Nucleus accumbens (tissue), 56 donors: ENCODE measurements at places on chromosomes 6 and 20.

GRCh38 chr6:30151580-30151979 lies 9.4 kb downstream of the TRIM10 start:
- DNase-seq = no peak

DNA sequence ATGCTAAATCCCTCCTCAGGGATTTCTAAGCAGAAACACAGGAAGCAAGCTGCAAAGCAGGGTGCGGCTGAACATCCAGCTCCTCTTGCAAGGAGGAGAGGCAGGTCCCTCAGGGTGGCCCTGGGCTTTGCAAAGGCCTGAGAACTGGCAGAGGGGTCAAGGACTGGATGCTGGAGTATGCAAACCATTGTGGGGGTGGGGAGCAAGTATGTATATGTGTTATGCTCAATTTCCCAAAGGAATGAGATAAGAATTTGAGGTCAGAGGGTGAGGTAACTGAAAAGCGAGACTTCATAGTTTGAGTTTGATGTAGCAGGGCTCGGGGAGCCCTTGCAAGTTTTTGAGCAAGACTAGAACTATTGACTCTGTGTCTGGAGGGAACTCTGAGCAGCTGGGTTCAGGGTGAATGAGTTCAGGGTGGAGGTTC lies 11.2 kb downstream of the SLC22A2 start:
- DNase-seq = no peak

DNA sequence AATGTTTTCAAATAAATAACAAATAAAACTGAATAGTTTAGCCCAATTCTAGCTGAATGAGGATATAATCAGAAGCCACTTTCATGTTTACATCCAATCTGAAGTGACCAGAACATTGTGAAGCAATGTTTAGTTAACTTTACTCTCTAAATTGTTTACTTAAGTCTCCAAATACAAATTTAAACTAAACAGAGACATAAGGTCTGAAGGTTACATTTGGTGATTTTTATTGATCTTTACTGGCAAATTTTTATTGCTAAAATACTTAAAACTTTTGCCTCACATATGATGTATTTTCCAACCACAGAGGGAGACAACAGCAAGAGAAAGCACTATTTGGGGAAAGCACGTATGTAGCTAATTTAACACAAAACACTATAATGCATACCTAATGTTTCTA lies 106.8 kb upstream of the THEMIS start:
- no peak for DNase-seq

GRCh38 chr20:45303586-45304463 lies 2.8 kb upstream of the RBPJL start:
- no peak for DNase-seq

DNA sequence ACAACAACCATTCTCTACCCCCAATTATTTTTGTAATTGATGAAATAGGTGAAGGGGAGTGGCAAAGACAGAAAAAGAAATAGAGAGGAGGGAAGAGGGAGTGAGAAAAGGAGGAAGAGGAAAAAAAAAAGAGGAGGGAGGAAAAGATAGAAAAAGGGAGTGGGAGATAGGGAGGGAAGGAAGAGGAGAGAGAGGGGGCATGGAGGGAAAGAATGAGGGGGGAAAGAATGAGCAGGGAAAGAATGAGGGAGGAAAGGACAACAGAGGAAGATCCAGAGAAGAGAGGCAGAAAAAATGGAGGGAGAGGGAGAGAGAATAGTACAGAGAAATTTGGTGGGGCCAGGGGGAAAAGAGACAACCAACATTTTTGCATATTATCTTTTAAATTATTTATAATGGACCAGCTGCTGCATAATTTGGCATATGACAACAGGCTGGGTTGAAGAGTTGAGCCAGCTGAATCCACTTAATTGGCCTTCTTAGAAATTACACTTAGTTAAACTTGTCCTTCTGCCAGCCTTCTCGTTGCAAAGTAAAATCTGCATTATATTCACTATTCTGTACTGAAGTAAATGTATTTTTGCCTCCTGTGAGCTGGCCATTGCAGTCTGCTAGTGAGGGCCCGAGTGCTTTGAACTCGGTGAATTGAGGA lies 101.0 kb downstream of the ARHGAP18 start:
- no peak for DNase-seq

DNA sequence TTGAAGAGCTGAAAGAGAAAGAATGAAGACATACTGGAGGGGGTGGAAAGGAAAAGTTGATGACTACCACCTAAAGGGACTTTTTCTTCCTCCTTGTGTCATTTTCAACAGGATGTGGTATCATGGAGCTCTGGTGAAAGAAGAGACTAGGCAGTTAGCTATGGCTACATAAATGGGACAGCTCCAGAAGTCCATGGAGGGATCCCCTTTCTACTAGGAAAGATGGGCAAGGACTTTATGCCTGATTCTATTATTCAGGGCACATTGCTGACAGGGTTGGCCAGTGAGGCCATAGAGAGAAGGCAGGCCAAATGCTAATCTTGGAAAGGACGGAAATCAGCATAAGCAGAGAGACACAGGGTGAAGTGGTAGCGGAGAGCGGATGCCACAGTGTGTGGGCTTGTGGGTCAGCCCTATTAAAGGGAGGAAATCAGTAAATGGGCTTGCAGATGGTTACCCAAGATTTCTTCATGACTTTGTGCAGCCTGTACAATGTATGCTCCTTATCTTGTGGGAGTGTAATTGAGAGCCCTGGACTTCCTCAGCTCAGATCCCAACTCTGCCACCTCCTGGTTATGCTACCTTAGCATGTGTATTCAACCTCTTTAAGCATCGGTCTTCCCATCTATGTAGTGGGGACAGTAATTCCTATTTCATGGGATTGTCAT lies 77.4 kb upstream of the TMEM170B start:
- no peak for DNase-seq

DNA sequence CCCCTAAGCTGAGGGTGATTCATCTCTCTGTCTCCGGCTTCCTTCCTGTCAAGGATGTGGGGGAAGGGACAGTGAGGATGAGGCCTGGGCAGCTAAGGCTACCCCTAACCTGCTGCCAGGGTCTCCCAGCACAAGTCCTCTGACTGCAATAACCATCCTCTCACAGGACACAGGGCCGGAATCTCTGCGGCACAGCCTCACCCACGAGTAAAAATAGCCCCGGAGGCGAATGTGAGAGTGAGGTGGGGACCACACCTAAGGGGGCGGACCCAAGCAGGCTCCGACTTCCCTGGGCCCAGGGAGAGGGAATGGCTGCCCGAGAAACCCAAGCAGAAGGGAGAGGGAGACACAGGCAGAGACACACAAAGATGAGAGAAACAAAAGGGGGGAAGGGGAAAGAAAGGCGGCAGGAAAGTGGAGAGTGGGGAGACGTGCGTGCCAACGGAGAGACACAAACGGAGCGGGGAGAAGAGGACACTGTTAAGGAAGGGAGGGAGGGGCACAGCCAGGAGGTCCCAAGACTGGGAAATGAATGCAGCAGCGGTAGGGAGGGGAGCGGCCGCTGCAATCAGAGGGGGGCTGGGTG lies 1.4 kb downstream of the CLIC1 start:
- no peak for DNase-seq

- no peak for DNase-seq
Observed at GRCh38 chr6:139776041-139776440, 401.6 kb upstream of the CITED2 start.

- no peak for DNase-seq
Observed at GRCh38 chr6:52076791-52077179, 10.6 kb downstream of the PKHD1 start.

GRCh38 chr6:599576-600448 lies 57.1 kb downstream of the HUS1B start:
- no peak for DNase-seq

- no peak for DNase-seq
Observed at GRCh38 chr20:32685541-32686529, 12.1 kb upstream of the C20orf203 start.

DNA sequence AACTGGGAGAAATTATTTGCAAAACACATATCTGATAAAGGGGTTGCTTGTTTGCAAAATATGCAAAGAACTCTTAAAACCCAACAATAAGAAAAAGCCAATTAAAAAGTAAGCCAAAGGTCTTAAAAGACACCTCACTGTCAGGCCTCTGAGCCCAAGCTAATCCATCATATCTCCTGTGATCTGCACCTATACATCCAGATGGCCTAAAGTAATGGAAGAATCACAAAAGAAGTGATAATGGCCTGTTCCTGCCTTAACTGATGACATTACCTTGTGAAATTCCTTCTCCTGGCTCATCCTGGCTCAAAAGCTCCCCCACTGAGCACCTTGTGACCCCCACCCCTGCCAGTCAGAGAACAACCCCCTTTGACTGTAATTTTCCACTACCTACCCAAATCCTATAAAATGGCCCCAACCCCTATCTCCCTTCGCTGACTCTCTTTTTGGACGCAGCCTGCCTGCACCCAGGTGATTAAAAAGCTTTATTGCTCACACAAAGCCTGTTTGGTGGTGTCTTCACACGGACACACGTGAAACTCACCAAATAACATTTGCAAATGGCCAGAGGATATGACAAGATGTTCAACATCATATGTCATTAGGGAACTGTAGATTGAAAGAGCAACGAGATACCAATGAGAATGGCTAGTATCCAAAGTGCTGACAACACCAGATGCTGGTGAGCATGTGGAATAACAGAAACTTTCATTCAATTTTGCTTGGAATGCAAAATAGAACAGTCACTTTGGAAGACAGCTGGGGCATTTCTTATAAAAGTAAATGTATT lies 565.0 kb upstream of the ADGRB3 start:
- no peak for DNase-seq

GRCh38 chr20:7520361-7520760 lies 419.9 kb downstream of the HAO1 start:
- DNase-seq = no peak

- no peak for DNase-seq
Observed at GRCh38 chr6:137919837-137920730, 53.0 kb downstream of the TNFAIP3 start.

- no peak for DNase-seq
Observed at GRCh38 chr6:34555007-34555322, 1.2 kb downstream of the SPDEF start.

DNA sequence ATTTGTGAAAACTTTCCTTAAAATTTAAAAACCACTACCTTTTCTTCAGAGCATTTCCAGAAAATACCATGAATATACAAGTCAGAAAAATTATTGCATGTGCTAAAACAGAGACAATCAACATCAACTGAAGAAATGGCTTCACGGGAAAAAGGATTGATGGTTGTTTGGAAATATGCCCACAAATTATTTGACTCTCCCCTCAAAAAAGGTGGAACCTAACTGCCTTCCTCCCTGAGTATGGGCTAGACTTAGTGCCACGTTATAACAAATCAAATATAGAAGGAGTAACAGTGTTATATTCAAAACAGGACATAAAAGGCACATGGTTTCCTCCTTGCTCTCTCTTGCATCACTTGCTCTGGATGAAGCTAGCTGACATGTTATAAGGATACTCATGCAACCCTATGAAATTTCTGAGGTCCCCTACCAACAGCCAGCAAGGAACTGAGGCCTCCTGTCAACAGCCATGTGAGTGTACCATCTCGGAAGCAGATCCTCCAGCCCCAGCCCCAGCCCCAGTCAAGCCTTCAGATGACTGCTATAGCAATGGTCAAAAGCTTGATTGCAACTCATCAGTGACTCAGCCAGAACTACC lies 8.4 kb downstream of the BTBD9 start:
- no peak for DNase-seq

GRCh38 chr20:36833275-36834020 lies 42.5 kb upstream of the TLDC2 start:
- no peak for DNase-seq

DNA sequence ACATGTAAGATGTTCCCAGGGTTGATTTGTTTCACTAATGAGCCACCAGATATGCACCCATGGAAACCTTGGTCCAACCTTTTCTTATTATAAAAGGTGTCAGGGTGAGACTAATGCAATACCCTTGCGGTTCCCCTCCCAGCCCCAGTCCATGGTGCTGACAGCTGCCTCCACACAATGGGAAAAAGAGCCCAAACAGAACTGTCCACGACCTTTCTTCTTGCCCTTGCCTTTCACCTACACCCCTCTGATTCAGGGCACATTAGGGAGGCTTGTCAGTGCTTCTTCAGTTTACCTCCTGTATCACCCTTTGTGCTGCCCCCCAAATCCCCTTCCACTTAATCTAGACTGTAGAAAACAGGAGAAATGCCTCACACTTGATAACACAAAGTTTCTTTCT lies 352.7 kb upstream of the CDH4 start:
- DNase-seq = no peak

- no peak for DNase-seq
Observed at GRCh38 chr6:155586090-155586489, 130.5 kb upstream of the NOX3 start.

DNA sequence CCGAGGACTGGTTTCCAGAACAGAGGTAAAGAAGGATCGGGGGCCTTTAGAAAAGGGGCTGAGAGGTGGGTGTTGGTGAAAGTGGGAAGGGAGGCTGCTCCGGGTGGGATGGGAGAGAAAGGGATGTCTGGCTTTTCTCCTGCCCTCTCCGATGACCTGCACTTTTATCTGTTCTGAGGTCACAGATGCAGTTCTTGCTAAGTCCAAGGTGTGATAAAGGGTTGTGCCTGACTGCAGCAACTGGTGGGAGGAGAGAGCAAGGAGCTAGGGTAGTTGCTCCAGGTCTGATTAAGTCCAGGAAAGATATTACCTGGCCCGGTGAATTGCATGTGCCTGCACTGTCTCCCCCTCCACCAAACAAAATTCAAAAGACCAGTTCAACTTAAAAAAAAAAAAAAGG lies 145.6 kb upstream of the SOX4 start:
- no peak for DNase-seq

- DNase-seq = no peak
Observed at GRCh38 chr6:14386263-14386662, 268.7 kb downstream of the CD83 start.

DNA sequence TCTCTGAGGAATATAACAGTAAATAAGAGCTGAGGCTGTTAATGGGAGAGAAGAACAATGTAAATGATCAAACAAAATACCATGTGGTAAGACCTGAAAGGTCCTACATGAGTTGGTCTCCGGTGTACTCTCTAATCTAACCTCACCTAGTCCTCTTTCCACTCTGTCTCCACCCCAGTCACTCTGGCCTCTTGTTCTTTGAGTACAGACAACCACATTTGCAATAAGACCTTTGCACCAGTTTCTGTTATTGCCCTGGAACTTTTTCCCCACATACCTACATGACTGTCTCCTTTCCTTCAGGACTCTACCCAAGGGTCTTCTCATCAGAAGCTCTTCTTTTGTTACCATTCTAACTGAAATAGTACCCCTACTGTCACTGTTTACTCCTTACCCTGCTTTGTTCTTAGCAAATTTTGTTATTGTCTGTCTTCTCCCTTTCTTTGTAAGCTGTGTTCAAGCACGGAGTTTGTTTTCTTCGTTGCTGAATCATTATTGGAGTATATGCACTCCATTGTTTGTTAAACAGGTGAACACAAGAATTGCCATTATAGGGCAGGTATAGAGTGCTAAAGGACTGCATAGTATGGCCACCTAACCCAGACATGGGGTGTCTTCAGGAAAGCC lies 37.3 kb downstream of the MAPK14 start:
- DNase-seq = no peak

DNA sequence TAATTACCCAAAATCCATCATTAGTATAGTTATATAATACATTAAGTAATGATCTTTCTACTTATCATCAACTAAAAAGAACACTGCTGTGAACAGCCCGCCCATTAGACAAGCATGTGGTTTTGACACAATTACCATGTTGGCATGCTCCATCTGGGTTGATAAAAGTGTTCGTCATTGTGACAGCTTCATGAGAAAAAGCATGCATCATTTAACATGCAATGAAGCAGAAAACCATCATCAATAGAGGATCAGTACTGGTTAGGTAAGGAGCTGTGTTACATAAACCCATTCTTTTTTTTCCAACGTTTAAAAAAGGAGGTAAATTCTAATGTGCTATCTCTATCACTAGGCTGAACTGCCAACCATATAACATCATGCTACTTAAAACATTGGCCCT lies 101.9 kb downstream of the EPB41L2 start:
- DNase-seq = no peak

- DNase-seq = no peak
Observed at GRCh38 chr6:44054721-44055559, 72.3 kb downstream of the MRPL14 start.
